ENCODE measurements at places on chromosomes 7 and 10.

DNA sequence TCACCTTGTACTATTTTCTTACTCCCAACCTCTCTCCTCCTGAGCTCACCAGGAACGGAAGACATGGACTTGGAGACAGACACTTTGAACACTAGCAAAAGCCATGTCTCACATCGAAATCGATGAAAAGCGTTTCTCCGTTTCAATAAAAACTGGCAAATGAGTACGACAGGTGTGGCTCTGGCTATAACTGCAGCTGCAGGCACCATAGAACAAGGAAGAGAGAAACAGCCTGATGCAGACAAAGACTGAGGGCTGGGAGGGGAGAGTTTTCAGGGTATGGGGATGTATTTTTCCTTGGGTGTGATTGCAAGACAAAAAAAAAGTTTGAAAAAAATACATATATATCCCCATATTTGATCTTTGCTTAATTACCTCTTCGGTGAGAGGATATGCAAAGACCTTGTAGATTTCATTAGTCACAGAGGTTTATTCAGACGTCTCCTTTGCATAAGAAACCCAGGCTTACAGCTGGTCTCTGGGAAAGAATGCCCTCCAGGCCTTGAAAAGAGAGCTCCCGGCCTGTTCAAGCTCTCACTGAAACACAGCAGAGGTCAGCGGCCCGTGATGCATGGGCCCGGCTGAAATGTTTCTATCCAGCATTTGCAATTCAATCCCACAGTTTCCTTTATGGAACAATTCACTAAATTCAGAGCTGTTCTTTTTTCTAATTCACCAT lies 63.1 kb downstream of the TLL2 start:
- no peak for DNase-seq

GRCh38 chr7:108211382-108212201 lies 81.4 kb upstream of the LAMB4 start:
- no peak for DNase-seq

DNA sequence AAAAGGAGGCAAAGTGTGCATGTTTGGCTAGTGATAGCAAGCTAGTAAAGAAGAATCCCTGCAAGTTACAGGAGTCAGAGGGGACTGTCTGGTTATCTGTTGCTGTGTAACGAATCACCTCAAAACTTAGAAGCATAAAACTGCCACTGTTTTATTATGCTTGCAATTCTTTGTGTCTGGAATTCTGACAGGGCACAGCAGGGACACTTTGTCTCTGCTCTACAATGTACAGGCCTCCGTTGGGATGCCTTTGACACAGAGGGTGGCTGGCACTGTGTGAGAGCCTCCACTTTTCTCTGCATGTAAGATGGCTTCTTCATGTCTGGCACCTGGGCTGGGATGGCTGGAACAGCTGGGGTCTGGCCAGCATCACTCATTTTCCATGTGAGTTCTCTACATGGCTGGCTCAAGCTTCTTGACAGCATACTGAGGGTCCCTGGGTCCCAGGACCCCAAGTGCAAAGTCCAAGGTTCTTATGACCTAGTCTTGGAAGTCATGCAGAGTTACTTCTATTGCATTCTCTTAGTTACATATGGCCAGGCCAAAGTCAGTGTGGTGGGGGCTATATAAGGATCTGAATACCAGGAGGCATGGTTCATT lies 276.9 kb downstream of the RPS24 start:
- no peak for DNase-seq

- no peak for DNase-seq
Observed at GRCh38 chr10:104711302-104711721, 70.2 kb downstream of the SORCS3 start.

DNA sequence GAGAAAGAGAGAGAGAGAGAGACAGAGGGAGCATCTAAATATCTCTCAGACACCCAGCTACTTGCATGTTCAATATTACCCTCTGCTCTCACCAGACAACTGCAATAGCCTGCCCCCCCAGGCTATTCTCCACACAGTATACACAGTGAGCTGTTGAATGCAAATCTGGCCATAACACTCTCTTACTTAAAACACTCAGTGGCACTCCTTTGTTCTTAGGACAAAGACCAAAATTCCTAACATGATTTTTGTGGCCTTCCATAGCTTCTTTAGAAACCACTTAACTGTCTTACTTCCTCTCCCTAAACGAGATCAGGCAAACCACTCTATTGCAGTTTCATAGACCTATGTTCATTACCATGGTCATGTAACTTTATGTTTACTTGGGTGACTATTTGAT lies 903.6 kb upstream of the AUTS2 start:
- no peak for DNase-seq

GRCh38 chr10:89002226-89002978 lies 11.8 kb downstream of the FAS start:
- DNase-seq: no peak

DNA sequence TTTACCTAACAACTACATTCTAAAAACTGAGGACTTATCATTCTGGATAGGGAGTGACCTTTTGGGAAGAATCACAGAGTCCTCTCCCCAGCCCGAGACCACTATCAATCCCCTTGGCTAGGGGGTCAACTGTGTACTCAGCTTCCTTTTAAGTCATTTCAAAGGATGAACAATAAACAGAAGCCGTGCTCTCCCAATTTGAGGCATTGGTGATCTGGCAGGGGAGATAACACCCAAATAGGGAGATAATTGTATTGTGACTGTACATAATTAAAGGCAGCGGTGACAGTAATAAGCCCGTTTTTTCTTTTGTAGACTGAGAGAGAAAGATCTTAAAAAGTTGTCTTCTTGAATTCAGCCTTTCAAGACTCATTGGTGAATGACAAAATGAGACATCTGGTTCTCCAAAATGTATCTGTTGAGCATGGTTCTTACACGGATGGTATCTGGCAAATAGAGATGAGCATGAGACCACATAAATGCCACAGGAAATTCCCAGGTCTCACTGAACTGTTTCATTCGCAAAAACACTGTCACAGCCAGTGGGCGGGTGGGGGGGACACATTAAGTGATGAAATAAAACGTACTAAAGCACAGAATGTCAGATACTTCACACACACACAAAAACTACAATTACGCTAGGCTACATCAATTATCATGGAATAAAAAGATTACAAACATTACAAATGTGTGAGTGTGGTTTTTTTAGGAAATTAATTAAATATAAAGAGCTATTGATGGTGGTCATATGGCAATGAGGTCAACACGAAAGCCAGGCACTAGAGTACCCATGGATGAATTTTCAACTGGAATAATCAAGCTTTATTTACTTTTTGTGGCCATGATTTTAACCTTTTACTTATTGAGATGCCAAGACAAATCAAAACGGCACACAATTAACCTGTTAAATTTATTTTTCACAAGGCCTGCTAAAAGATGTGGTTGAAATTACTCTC lies 108.4 kb downstream of the HIPK2 start:
- peak; percentile 41 for DNase-seq

GRCh38 chr10:132475086-132475485 lies 62.5 kb upstream of the INPP5A start:
- DNase-seq: no peak

GRCh38 chr10:58697691-58698090 lies 185.0 kb downstream of the BICC1 start:
- DNase-seq: no peak

- DNase-seq: no peak
Observed at GRCh38 chr7:129149511-129149910, 5.0 kb downstream of the TSPAN33 start.

DNA sequence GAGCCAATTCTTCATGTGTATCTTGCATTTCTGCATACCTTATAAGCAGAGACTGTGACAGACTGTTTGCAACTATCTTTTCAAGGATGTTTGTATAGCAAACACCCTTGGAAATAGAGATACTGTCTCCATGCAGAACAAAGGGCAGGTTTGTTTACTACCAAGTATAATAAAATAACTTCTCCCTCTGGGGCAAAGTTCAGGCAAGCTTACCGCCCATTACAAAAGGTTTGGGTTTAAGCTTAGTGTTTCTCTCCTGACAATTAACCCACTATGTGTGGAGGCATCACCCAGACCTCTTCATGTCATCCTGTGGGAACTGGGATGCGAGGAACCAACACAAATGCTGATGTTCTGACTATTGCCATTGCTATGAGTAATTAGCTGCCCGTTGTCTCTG lies 479.1 kb upstream of the ZMIZ1 start:
- DNase-seq: no peak

DNA sequence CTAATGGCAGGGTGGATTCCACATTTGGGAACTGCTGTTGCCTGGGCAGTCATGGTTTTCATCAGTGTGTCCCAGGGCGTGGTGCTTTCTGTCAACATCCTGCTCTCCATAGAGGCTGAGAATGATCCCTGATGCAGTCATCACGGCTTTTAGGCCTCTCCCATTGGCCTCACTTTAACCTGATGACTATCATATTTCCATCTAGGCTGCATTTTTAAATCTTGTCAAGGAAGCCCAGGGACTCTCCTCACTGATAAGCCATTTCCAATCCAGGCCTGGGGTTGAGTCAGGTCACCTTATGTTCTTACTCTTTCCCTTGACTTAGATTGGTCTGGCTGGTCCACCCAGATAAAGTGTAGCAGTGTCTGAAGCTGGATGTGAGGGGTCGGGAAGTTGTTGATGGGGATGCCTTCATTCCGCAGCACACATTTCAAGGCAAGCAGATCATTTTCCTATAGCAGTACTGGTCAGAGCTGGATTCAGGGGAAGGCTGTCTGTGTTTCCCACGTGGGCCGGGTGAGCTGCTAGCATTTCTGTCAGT lies 177.0 kb downstream of the AUTS2 start:
- DNase-seq: no peak

DNA sequence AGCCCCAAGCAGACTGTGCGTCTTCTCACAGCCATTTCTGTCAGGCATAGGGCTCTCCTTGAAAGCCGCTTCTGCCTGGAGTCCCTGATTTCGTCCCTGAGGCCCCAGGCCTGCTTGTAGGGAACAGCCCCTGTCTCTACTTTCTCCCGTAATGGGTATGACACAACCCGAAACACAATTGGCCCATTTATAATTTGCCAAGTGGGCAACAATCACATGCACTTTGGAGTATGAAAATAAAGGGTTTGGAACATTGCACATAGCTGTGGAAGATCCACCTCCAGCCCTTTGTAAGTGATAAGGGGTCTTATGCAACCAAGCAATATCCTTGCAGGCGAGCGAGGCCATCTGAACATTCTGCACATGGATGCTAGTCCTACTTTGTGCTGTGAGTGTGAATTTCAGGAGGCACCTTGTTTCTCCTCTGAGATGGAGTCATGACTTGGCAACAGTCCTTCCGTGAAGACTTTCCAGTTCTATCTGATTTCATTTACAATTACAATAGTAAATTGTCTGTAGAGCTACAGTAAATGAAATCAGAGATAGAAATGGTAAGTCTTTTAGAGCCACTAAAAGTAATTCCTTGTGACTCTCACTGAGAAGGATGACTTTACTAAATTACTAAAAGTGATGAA lies 141.5 kb downstream of the CUBN start:
- no peak for DNase-seq

DNA sequence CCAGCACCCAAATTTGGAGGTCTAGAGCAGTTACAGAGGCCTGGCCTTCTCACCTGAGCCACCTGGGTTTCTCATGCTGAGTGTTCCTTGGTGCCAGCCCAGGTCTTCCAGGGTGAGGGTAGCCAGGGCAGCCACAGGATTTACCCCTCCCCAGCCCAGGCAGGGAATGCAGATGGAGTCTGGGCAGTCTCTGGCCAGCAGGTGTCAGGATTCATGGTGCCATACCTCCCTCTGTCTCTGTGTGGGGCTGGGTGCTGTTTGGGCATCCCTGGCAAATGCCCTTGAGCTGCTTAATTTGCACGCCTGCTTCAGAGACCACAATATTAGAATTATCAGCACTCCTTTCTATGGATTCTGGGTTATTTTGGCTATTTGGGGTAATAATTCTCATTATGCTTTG lies 246.7 kb downstream of the GFRA1 start:
- DNase-seq: no peak
